ENCODE measurements at places on chromosomes 5 and 9.

GRCh38 chr5:148457183-148457620, 73.4 kb downstream of the FBXO38 start:
- DNase-seq: no peak

DNA sequence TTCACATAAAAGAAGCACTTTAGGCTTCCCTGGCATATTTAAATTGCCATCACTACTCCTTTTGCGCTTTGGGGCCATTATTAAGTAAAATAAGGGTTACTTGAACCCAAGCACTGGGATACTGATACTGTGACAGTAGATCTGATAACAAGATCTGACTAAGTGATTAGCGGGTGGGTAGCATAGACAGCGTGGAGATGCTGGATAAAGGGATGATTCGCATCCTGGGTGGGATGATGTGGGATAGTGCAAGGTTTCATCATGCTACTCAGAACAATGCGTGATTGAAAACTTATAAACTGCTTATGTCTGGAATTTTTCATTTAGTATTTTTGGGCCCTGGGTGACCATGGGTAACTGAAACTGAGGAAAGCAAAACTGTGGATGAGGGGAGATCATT, 75.1 kb downstream of the PTTG1 start:
- no peak for DNase-seq

GRCh38 chr9:38235244-38235643, 157.3 kb upstream of the ALDH1B1 start:
- no peak for DNase-seq

GRCh38 chr9:5587024-5587423, 41.9 kb upstream of the RIC1 start:
- DNase-seq: no peak

- DNase-seq: no peak
Observed at GRCh38 chr5:169695919-169696490, 58.9 kb downstream of the DOCK2 start.

DNA sequence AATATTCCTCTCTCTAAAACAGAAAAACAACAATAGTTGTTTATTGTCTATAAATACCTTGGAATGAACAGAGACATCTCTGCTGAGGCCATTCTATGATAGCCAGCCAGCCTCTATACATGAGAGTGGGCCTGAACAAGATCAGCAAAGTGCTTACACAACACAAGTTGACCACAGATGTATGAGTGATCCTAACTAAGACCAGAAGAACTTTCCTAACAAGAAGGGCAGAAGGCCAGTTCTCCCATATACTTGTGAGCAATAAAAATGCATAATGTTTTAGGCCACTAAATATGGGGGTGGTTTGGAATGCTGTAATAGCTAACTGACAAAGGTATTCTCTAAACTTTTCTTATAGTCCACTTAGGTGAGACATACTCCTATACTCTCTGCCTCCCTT, 345.7 kb downstream of the SPATA31D1 start:
- DNase-seq: no peak

GRCh38 chr5:128646176-128646575, 108.1 kb upstream of the FBN2 start:
- no peak for DNase-seq

DNA sequence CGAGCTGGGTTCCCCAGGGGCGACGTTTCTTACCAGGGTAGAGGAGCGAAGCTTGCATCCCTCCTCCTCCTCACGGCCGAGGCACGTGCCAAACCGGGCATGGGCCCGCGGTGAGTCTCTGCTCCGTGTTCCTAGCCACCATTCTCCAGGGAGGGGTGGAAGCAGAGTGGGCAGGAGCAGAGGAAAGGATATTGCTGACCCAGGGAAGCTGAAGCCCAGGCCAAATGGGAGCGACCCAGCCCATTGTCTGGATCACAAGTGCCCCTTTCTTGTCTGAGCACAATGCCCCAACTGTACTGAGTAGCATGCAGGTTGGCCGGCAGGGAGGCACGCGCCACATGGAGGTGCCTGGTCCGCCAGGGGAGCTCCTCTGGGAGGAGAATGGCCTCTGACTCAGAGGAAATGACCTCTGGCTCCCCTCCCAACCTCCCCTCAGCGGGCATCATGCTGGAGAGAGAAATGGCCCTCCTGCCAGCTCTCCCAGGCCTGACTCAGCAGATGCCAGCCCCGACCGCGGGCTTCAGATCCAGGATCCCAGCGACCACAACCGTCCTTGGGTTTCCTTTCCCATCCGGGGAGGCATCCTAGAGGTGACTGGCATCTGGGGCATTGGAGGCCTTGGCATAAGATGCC, 1.1 kb downstream of the PRR7 start:
- DNase-seq: no peak

GRCh38 chr5:67813877-67814539, 401.5 kb upstream of the PIK3R1 start:
- DNase-seq: no peak

DNA sequence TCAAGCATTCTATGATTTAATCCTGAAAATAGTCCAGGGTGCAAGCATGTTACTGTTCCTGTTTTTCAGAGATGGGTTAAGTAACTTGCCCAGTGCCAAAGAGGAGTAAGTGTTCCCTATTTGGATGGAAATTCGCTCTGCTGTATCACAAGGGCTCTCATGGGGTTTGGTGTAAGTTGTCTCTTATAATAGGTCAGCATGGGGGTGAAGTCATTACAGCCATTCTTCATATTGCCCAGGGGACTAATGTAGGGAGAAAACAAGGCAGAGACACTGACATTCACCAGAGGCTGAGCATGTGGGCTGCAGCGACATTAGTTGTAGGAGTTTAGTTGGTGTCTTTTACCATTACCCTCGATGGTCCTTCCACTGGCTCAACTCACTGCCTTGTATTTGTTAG, 142.1 kb upstream of the GLRA1 start:
- DNase-seq: no peak

DNA sequence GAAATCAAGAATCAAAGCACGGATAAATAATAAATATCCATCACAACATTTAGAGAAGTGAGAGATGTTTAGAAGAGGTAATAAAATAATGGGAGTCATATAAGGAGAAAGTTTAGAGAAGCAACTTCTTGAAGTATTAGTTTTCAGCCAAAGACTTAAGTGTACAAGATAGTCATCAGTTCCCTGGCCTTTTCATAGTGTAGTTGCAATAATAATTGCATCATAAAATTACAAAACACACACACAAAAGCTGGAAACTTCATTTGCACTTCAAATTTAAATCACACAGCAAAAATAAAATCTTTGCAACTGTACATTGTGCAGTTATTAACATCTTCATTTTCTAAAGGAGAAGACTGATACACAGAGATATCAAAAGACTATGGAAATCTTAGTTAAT, 319.1 kb upstream of the RGMB start:
- no peak for DNase-seq

DNA sequence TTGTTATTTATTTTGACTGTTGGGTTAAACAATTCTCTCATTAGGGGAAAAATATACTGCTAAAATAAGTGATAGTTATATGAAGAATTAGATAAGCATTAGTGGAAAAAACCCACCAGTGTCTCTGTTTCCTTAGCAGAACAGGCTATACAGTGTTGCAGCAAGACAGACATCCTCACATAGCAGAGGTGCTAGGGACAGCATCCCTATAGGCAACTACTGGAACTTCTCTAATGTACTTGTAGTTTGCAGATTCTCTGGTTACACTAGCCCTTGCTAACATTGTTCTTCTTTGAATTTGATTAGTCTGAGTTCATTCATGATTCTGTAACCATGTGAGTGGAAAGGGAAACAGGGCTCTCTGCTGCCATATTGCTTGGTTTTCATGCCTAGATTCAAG, 661.8 kb upstream of the RGMB start:
- DNase-seq: no peak

DNA sequence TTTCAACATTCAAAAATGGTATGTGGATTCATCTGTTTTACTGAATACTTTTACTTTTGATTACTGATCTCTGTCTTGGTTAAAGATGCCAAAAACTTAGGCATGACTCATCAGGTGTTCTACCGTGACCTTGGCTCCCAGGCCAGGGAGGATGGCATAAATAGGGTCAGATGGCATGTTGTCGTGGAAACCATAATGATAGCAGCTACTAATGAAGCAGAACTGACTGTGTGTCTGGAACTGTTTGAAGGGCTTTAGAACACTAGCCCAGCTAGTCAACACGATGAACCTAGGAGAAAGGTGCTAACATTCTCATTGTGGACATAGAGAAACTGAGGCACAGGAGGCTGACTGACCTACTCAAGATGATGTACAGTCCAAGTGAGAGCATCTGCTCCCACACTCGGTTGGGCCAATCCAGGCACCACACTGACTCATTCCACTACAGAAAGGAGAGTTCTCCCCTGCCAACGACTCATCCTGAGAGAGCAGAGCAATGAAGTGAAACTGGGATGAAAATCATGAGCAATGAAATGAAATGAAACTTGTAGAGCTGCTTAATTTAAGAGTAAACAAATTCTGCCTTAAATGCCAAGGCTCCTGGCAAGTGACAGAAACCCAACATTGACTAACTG, 116.0 kb downstream of the TENT4A start:
- DNase-seq: no peak

DNA sequence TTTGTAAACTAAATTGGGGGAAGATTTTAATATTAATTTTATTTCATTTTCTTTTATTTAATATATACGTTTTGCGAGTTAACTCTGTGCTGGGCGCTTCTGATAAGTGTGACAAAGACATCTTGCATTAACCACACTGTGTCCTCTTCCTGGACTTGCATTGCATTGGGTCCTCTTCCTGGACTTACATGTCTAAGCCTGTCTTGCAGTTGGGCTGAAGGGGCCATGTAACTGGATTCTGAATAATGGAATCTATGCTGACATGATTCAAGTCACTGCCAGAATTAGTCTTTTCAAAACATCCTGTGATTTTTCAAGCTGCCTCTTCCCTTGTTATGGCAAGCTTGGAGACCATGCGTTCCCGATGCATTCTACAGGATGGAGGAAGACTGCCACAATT, 122.6 kb downstream of the TRIM32 start:
- DNase-seq: no peak

DNA sequence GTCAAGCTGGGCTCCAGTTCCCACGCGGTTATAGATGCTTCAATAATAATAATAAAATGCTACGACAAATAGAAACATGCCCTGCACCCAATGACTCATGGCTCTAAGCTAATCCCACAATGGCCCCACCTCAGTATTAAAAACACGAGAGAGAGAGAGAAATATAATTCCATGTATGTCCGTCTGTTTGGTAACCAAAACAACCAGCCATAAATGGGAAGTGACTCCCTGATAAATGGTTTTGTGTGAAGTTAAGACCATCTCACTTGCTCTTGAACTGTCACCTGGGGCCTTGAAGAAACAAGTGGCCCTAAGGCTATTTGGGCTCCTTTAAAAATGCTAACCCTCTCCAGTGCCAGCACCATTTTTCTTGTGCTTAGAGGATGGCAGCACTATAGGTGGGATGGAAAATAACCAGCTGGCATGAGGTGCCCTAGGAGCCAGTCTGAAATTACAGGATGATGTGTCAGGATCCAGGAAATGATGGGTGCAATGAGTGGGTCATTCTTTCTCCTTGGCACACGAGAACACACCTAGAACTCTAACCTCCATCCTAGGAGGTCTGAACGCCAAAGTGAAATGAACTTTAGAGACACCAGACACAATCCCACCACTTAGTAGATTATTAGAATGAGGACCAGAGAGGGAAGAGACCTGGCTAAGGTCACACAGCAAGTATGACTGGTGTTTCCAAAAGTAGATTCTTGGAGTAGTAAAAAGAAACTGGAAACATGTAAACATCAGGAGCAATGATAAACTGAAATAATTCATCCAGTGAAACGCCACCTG, 35.7 kb upstream of the ADRB2 start:
- no peak for DNase-seq

GRCh38 chr9:17653947-17654465, 75.1 kb downstream of the SH3GL2 start:
- no peak for DNase-seq
